ENCODE measurements at places on chromosomes 6 and 20.

DNA sequence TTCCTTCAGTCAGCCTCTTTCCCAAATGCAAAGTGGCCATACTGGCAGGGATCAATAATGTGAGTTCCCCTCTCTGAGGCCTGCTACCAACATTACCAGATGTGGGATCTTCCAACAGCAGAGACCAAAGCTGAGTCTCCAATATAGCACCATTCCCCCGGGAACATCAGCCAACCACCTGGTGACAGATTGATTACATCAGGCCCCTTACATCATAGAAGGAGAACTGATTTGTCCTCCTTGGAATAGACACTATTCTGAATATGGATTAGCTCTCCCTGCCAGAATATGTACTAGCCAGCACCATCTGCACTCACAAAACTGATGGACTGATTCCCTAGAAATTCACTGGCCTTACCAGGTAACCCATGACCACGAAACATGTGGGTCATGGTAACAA is 61.9 kb upstream of the CARMIL1 start:
- DNase-seq, result no peak

DNA sequence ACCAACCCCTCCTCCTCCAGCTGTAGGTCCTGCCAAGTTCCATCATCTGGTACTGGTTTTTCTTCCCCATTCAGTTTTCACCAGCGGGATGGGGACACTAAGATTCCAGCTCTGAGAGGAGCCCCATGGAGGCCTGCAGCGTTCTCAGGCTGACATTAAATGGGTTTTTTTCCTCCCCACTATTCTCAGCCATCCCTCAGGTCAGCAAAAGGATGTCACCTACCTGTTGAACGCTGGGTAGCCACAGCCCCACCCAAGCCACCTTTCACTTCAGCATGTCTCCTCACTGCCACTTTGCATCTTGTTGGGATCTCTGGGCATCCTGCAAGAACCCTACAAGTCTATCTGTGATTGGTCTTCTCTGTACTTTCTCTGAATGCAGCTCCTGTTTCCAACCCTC is 6.8 kb downstream of the KCNK17 start:
- DNase-seq, result no peak

DNA sequence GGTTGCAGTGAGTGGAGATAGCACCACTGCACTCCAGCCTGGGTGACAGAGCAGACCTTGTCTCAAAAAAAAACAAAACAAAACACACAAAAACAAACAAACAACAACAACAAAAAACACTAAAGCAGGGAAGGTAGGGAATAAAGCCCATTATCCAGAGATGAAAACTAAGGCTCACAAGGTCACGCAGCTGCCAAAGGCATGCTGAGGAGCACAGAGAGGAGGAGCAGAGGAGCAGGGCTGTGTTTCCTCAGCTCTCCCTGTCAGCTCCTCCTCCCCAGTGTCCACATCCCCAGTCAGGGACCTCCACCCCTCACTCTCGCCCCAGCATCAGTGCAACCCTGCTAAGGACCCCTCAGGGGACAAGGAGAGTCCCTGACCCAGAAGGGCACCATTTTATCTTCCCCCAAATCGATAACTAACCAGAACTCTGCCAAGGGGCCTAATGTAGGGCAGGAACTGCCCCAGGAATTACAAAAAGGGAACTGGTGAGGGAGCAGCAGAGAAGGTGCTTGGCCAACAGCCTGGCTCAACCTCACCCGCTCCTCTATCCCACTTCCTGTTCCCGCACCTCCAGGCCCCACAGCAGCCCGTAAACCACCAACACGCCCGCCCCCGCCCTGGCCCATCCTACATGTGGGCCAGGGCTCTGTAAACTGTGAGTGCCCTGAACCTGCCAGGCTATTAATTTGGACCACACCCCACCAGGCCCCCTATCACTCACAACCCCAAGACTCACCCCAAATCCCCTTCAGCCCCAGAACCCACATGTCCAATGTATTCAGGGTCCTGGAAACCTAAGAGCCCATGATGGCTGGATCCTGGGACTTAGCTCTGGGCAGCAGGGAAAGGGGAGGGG is 9.0 kb downstream of the TEAD3 start:
- DNase-seq, result no peak

DNA sequence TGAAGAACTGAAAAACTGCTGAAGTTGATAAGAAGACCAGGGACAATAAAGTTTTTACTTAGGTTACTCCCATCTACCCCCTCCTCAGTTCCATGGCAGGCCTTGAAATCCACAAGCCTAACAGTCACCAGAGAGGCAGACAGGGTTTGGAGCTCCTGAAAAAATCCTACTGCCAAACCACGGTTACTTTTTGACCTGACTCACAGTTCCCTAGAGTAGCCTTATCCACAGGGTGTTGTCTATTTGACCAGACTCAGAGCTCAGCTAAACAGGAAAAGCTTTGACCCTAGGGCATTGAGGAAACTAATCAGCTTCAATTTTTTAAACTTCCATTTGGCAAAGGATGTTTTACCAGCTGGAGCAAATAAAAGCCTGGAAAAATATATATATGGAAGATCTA is 257.7 kb upstream of the NT5E start:
- no peak for DNase-seq

DNA sequence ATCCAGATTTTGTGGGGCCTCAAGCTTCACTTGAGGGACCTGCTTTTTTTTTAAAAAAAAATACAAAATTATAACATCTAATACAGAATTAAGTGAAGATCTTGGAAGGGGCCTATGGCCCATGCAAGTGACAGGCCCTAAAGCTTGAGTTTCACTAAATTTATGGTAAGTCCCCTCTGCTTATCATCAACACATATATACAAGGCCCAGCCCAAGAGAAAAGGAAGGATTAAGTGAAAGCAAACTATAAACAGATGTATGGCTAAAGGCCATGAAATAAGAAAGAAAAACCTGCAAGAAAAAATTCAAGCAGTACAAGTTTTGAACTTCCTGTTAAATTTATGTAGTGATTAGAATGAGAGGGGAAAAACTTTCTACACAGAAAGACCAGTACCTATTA is 86.8 kb downstream of the CDC40 start:
- DNase-seq, result no peak

DNA sequence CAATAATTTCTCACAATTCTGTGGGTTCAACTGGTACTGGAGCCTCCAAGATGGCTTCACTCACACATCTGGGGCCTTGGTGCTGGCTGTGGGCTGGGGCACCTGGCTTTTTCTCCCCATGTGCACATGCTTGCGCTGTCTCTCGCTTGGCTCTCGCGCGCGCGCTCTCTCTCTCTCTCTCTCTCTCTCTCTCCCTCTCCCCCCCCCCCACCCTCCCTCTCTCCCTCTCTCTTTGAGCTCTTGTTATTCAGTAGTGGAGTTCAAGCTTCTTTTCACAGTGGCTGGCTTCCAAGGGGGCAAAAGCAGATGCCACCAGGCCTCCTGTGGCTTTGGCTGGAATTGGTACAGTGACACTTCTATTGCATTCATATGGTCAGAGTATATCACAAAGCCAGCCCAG is 10.8 kb upstream of the TBCC start:
- DNase-seq, result no peak

GRCh38 chr6:14673201-14673600 is 555.6 kb downstream of the CD83 start:
- DNase-seq, result no peak

DNA sequence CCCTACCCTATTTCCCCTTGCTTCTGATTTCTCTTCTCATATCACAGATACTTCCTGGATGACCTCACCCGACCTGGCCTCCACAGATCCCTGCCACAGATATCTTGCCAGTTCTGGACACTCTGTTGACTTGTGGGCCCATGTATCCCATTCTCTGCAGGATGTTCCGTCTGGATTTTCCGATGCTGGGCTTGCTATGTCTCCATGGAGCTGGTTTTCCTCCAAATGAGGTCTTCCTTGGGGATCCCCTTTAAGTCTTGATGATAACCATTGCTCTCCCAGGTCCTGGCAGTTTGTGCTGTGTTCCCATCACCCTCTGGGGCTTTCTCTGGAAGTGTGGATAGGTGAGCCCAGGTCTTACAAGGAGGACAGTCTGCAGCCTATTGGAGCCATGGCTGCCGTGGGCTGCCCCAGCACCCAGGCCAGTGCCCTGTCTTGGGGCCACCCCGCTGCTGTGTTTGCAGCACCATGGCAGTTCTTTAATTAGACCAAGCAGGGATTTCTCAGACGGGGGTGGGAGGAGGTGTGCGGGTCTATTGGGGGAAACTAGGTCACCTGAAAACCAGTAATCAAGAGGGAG is 23.9 kb downstream of the PPP1R16B start:
- DNase-seq, result no peak

DNA sequence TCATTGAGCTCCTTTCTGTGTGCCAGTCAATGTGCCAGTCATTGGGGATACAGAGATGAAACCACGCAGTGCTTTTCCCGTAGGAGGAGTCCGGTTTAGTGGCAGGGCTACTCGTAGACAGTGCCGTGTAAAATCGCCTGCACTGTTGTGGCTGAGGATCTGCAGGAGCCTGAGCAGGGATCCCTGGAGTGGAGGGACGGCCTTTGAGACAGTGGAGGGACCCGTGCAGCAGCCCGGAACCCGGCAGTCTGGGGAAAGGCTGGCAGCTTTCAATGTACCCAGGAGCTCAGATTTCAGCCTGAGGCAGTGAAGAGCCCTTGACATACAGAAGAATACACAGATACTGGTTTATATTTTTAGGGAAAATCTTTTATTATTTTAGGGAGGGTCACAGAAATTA is 203.3 kb downstream of the ARID1B start:
- no peak for DNase-seq

DNA sequence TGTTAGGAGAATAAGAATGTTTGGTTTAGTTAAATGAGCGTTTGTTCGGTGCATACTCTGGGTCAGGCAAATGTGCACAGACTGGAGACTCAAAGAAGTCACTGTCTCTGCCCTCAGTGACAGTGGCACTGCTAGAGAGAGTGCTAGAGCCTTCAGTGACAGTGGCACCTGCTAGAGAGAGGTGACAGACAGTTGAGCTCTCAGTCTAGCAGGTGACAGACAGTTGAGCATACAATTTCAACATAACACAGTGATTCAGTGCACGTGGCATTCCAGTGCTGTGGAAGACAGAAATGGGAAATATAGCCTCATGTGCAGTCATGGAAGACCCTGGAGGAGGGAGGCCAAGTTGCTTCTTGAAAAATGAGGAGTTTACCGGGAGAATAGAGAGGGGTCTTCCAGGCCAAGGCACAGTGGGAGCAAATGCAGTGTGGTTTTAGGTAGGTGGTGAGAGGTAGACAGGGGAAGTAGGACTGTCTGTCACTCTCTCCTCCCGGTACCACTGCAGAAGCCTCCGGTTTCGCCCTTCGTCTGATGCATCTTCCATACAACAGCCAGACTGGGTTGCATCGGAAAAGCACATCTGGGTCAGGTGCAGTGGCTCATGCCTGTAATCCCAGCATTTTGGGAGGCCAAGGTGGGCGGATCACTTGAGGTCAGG is 107.9 kb upstream of the CLDN20 start:
- DNase-seq, result no peak

- no peak for DNase-seq
Observed at GRCh38 chr20:14570811-14571210, 233.4 kb upstream of the FLRT3 start.

DNA sequence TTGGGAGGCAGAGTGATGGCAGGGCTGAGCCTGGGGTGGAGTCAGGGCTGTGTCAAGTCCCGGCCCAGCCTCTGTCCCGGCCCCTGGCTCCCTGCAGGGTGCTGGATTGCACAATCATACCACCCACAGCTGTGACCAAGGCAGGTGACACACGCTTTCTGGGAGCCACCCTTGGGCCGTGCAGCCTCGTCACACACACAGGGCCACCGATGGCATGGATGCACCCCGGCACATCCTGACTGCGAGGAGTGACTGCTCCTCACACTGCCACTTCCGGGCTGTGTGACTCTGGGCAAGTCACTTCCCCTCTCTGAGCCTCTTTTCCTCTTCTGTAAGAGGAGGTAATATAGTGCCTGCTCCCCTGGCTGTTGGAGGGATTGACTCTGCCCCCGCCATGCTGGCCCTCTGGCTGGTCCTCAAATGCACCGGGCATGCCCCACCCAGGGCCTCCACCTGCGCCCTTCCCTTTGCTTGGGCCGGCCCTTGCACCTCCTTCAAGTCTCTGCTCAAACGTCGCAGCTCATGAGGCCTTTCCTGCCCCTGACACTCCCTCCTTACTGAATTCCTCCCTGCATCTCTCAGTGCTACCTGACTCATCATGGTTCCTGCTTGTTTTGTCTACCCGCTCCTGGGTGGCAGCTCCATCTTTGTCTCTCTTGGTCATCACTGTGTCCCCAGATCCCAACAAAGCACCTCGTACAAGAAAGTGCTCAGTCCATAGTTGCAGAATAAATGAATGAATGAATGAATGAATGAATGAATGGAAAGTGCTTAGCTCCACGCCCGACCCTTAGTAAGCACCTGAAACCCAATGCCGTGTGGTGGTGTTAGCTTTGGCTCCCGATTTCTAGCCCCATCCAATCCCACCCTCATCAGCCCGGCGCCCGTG is 93.5 kb downstream of the CEBPB start:
- no peak for DNase-seq

GRCh38 chr6:27507041-27507956 is 34.4 kb upstream of the ZNF184 start:
- no peak for DNase-seq

- DNase-seq, result no peak
Observed at GRCh38 chr6:57307850-57308249, 9.6 kb upstream of the PRIM2 start.

DNA sequence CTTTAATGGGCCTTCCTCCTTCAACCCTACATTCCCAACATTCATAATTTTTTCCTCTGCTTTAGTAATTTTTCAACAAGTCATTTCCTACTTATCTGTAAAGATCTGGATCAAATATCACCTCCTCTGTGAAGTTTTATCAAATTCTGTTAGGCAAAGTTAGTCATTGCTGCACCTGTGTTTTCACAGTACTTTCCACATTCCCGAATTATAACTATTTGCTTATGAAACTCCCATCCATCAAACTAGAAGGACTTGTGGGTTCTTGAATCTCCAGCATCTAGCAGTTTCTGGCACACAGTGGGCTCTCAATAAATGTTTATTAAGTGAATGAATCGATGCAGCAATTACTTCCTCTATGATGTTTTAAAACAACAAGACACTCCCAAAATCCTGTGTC is 257.6 kb downstream of the HDGFL1 start:
- DNase-seq, result no peak

Data from stimulated activated CD8-positive, alpha-beta memory T cell treated with anti-CD3 and anti-CD28 coated beads, Interleukin-15, amount 100 ng/mL, for 24 hours (primary cell).